ENCODE measurements at places on chromosomes 7 and 10.
A peak's percentile ranks its signal among the peaks of the same experiment; 100 is the strongest.

DNA sequence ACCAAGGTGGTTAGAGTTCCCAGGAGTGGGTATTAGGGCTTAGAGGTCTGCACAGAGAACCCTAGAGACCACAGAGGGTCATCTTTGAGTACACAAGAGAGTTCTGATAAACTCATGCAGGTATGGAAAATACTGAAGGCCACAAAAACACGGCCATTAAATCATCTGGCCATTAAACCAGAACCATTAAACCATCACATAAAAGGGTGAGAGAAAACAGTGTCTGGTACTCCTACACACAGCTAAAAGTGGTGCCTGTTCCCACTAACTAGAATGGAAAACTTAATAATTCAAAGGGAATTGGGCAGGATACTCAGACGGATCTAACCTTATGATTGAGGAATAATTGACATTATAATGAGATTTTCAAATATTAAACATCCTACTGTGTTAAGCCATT is 679.4 kb downstream of the TNS3 start:
- no peak for DNase-seq

DNA sequence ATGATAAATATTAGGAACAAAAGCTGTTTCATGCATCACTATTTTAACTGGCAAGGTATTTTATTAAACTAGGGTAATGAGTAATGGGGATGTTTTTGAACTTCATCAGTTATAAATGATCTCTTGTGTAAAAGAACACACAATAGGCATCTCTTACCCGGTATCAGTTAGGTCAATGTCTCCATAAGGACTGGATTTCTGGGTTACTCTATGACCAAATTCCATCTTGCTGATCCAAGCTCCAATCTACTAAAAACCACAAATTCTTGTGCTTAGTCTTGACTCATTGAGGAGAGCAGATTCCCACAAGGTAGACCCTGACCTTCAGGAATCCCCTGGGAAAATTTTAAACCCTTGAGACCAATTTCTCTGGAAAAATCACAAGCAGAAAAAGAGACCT is 1167.7 kb downstream of the XPNPEP1 start:
- no peak for DNase-seq

GRCh38 chr10:43962346-43963191 is 313.9 kb upstream of the ZNF32 start:
- DNase-seq = no peak

- DNase-seq = no peak
These were observed 40.5 kb upstream of the UBE2H start for GRCh38 chr7:129993275-129993674.

GRCh38 chr10:109928475-109928891 is 5.2 kb upstream of the XPNPEP1 start:
- DNase-seq = no peak

DNA sequence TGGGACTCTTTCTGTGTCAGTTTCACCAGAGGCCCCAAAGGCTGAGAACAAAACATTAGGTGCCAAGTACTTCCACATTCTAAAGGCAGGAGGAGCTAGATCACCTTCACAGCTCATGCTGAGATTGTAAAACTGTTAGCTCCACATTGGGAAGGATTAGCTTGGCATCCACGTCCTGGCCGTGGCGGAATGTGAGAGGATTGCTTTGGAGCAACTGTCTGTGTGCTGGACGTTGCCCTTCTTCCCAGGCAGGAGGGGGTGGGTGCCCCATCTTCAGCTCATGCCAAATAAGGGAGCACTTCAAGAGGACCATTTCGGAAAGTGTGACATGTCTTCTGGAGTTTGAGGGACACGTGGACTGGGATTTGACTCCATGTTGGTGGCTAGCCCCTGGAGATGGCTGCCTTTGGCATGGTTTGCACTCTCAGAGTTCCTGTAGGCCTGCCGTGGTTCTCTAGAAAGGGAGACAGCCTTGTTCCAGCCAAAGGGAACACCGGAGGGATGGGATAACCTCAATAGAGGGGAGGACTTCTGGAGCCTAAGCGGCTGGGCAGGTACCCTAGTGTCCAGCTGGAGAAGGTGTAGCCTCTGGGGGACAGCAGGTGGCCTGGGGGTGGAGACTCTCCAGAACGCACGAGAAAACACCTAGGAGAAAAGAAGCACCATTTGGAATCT is 19.9 kb upstream of the FMC1 start:
- peak; percentile 16 for DNase-seq

DNA sequence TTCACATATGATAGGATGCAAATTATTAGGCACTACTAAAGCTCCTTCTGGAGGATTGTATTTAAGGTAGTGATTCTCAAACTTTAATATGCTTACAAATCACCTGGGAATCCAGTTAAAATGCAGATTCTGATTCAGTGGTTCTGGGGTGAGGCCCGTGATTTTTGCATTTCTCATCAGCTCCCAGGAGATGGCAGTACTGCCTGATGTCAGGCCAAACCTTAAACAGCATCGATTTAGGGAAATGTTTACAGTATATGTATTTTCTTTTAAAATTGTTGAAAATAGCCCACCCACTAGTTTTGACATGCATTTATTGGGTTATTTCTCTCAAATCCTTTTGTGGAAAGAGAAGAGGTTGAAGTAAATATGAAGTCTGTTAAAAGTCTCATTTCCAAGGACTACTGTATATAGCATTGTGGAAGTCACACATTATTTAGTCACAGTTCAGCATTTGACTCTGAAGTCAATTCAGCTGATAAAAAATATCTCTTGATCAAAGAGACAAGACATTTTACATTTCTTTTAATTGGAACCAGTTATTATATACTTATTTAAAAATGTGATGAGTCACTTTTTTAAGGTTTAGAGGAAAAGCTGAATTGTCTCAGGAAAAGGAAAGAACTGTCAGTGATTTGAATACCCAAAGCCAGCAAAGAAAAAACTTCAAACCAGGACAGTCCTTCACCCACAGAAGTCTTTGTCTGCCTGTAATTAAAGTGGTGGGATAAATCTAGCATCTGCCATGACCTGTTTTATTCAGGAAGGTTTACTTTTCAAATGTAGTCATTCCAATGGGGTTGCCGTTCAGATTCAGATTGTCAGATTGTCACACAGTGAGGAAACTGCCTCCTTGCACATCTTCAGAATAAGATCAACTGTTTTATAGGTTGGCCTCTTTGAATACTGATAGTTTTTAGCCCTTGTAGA is 21.1 kb upstream of the HBP1 start:
- peak; percentile 36 for DNase-seq

DNA sequence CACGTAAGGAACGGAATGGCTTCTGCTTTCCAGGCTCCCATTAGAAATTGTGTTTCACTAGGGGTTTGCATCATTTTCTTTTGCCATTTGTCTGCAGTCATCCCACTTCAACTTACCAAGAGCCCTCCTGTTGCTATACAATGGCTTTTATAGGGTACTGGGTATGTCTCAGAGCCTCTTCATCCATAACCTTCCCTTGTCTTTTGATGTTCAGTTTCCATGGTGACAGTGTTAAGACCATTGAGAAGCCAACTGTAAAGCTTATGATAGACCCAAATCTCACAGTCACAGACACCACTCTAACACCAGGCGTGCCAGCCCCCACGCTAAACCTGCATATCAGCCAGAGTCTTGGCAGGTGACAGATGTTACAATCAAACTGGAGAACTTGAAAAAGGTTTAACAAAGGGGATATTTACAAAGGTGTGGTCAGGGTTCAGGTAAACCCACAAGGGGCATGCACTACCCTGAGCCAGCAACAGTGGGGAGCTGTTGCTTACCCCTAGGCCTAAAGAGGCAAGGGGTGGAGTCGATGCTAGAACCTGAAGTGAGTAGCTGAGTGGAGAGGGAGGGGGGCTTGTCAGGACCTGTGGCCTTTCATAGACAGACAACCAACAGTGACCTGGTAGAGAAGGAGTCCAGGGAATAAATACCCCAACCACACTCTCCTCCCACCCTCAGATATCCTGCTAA is 53.2 kb upstream of the ABLIM1 start:
- no peak for DNase-seq

DNA sequence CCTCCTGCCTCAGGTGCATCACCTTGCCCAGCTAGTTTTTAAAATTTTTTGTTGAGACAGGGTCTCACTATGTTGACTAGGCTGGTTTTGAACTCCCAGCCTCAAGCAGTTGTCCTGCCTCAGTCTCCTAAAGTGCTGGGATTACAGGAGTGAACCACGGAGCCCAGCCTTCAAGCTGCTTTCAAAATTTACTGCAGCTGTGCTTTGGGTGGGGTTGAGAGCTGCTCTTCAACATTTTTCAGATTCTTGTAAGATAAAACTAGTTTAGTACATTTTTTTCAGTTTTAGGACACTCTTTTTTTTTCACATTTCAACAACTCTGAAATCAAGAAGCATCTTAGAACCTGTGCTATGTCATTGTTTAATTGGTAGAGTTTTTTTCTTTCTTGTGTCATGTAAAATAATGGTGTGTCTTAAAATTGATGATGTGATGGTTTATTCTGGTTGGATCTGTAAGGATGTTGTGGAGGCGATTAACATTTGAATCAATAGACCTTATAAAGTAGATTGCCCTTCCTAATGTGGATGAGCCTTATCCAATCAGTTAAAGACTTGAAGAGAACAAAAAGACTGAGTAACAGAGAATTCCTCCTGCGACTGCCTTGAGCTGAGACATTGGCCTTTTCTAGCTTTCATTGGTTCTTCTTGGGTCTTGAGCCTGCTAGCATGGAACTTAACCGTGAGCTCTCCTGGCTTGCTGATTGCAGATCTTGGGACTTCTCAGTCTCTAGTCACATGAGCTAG is 13.5 kb downstream of the PLEKHA8 start:
- peak; percentile 26 for DNase-seq

DNA sequence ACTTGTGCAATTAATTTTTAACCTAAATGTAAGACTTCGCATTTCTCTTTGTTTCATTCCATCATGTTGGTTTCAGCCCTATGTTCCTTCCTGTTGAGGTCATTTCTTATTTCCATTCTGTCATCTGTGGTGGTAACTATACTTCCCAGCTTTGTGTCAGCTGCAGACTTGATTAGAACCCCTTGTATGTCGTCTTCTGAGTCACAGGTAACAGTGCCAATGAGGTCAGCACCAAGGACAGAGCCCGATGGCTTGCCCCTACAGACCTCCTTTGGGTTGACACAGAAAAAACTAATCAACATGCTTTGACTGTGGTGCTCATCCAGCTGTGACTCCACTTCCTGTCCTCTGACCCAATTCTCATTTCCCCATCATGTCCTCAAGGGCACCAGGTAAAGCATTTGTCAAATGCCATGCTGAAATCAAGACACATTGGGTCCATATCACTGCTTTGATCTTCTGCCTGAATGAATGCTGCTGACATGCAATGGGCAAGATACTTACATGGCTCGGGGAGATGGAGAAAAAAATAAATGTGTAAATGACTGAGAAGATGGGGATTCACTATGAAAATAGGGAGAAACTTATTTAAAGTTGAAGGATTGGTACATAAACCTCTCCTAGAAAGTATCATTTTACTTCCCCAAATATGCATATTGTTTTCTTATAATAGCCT is 25.6 kb upstream of the CRTAC1 start:
- no peak for DNase-seq

DNA sequence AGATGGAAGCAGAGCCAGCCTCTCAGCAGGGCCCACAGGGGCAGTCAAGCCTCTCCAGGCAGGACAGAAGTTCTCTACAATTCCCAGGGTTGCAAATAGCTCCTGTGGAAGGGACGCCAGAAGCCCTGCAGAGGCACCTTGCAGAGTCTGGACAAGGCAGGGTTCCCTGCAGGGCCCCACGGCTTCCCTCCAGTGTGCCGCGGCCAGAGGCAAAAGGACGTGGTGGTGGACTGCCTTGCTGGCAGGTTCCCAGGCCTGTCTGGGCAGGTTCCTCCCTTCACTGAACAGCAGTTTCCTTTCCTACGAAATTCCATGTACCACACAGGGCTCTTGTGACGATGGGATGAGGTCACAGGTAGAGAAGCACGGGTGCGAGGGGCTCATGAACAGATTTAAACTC is 25.1 kb downstream of the UPP1 start:
- DNase-seq = no peak

GRCh38 chr10:130656582-130657133 is 520.5 kb downstream of the GLRX3 start:
- DNase-seq = no peak

- no peak for DNase-seq
These were observed 311.9 kb upstream of the POT1 start for GRCh38 chr7:125241548-125241947.

- DNase-seq = peak; percentile 69
These were observed 83.9 kb downstream of the PIP4K2A start for GRCh38 chr10:22630234-22631174.

GRCh38 chr10:132840698-132841614 is 55.0 kb upstream of the NKX6-2 start:
- no peak for DNase-seq

- no peak for DNase-seq
These were observed 9.4 kb downstream of the PRSS58 start for GRCh38 chr7:142248166-142249160.

DNA sequence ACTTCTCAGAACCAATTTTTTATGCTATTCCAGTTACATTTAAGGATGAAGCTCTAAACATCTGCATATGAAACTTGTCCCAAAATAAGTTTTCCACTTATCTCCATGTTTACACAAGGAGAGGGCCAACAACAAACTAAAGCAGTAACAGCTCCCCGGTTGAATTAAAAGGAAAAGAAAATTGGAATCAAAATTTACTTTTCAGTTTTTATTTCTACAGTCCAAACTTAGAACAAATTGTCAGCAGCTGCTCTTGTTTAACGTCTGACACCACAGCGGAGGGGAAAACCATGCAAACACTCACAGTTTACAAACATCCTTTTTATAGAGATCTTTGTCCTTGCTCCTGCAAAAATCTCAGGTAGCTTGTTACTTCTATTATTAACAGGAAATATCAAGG is 101.3 kb downstream of the COL28A1 start:
- DNase-seq = no peak
